ENCODE measurements at places on chromosomes 13 and 19.

- peak; percentile 24 for DNase-seq
Measured at GRCh38 chr19:8576273-8576993, 809 bp downstream of the MYO1F start.

DNA sequence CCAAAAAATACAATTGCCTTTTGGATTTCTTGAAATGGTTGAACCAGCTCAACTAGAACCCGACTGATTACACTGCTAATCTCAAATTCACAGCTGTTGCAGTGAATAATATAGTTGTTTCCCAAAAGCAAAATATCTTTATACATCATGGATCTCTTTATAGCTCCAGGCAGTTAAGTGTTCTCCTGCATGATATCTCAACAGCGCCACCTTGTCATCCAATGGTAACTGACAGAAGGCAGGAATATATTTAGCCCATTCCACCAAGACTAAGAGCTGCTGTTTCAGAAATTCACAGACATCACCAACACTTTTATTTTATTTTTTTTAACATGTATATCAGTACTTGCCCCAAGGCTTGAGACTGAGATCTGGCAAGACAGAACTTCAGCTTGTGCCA lies 1141.0 kb upstream of the PRR20A start:
- DNase-seq, result no peak

DNA sequence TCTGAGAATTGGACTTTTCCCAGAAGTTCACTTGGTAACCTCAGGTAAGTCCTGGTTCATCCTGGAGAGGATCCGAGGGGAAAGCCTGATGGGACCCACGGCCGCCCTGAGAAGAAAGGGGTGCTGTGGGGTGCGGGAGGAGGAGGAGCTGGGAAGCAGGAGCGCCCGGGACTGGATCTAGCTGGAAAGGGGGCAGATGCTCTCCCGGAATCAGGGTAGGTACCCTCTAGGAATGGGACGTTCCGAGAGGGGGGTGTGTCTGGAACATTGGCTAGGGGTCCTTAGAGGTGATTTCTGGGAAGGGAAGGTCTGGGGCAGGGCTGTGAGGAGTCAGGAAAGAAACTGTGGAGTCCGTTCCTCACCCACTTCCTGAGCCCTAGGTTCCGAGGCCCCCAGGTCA lies 38.7 kb upstream of the ZNF492 start:
- DNase-seq, result no peak

GRCh38 chr13:61728471-61728870 lies 312.8 kb upstream of the PCDH20 start:
- DNase-seq, result no peak

- DNase-seq, result no peak
Measured at GRCh38 chr19:11540645-11541044, 2.0 kb downstream of the CNN1 start.

GRCh38 chr19:14150041-14150769 lies 13.8 kb upstream of the ASF1B start:
- DNase-seq, result no peak

- no peak for DNase-seq
Measured at GRCh38 chr13:77475345-77476084, 60.0 kb upstream of the SCEL start.

Data from activated CD4-positive, alpha-beta T cell treated with anti-CD3 and anti-CD28 coated beads, Interleukin-2, Interleukin-4, amounts not matched to agents 100 ng/mL and 50 ng/mL, durations not matched to agents 16 hours and 8 hours (primary cell).